Umbilical cord (tissue), 2 donors: ENCODE measurements at places on chromosomes 1 and 21. TPM values are rescaled to one million over a fixed set of nuclear protein-coding genes. Genes with fewer than 3 reads are reported as not detected.

DNA sequence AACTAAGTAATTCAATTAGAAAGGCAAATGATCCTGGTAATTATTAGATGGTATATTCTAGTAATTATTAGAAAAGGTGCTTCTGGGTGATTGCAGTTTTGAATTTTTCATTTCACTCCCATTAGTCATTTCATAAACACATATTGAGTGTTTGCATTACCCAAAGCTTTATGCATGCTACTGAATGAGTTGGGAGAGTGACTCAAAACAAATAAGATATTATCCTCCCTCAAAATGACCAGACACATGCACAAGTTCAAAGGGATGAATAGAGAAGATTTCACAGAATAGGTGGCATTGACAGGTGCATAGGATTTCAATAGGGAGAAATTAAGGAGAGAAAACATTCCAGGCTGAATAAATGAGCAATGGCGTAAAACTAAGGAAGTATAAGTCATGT is 84.7 kb downstream of the PHTF1 start:
- no peak for DNase-seq

- no peak for DNase-seq
These were observed 18.5 kb downstream of the PIK3R3 start for GRCh38 chr1:46113948-46114347.

The SMAP2 gene
- 20.2 TPM for total RNA-seq

The NUDT4B gene
- 25.3 TPM for total RNA-seq

The NBPF10 gene
- total RNA-seq: 0.24 TPM
